ENCODE measurements at places on chromosomes 1 and 21. TPM values are rescaled to one million over a fixed set of nuclear protein-coding genes. Genes with fewer than 3 reads are reported as not detected.
A peak's percentile ranks its signal among the peaks of the same experiment; 100 is the strongest.

DNA sequence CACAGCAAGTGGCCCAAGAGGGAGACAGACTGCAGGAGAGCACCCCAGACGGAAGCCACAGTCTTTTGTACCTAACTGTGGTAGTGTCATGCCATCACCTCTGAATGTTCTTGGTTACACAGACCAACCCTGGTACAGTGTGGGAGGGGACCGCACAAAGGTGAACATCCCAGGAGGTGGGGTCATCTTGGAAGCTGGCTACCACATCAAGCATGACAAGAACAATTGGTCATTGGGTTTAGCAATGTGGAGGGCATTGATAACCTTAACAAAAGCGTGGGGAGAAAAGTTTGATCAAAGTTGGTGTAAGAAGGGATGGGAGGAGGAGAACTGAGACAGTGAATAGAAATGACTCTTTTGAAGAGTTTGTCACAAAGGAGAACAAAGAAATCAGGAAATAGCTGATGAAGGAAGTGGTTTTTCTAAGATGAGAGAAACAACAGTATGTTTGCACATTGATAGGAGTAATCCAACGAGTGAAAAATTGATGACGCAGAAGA is 87.1 kb upstream of the CACNA1E start:
- no peak for DNase-seq

GBP7 gene
- total RNA-seq, result not detected

DNA sequence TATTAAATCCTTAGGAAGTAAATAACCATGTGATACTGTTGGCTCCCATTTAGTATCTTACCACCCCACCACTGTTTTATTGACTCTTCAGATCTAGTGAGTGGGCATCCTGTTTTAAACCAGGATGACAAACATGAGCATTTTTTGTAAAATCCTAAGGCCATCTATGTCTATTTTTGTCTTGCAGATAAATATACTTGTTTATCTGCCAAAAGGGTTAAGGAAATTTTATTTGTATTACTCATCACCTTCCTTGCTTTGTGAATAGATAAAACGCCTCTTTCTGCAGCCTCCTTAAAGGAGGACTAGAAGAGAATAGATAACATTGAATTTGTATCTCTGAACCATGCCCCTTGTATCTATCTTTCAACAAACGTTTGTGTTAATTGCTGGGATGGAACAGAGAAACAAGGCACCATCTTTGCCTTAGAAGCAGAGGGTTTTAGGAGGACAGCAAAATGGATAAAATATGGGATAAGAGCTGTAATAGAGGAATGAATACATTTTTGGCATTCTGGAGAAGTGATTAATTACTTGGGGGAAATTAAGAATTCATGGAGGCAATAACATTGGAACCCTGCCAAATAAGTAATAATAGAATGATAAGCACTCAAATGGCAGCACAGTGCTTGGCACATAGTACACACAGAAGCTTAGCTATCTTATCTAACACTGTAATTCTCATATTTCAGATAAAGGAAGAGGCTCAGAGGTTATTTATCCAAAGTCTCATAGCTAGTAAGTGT is 14.7 kb downstream of the YTHDF2 start:
- peak; percentile 73 for DNase-seq

DNA sequence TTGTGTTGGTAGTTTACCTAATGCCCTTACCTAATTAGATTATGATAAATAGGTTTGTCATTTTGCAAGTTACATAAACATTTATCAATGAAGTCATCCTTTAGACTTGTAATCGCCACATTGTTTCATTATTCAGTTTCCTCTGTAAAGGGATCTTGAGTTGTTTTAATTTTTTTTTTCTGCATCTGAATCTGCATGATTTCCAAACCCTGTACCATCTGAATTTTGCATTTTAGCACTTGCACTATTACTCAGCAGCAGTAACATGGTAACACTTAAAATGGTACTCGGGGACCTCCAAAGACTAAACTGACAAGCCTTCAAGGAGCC is 12.4 kb downstream of the TARDBP start:
- DNase-seq, result no peak

DNA sequence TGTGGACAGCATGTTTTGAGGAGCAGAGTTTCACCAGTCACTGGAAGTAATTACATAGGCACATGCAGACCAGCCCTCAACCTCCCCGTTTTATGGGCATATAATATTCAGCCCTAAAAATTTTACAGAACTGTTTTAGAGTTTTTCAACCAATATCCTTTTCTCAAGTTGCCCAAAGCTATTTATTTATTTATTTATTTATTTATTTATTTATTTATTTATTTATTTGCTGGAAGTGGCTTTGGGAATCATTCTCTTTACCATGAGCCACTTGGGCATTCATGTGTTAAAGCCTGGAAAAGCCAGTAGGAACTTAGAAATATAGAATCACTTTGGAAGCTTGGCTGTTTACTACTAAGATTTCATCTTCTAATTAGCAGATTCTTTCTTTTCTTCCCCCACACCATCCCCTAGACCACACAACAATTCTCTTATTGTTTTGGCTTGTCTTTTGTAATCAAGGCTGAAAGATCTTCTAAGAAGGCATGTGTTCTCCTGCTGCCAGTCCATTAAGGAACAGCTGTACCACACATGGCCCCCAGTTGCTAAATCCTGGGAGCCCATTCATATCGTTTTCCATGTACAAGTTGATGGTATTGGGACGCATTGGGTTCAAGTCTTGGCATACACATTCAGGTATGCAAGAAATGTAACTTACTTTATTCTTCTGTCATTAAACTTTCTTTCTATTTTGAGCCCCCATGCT is 220.0 kb downstream of the PAPPA2 start:
- DNase-seq, result no peak

FCRL3 gene
- not detected for total RNA-seq

- DNase-seq, result no peak
Observed at GRCh38 chr1:30847358-30847972, 61.1 kb downstream of the SDC3 start.

DNA sequence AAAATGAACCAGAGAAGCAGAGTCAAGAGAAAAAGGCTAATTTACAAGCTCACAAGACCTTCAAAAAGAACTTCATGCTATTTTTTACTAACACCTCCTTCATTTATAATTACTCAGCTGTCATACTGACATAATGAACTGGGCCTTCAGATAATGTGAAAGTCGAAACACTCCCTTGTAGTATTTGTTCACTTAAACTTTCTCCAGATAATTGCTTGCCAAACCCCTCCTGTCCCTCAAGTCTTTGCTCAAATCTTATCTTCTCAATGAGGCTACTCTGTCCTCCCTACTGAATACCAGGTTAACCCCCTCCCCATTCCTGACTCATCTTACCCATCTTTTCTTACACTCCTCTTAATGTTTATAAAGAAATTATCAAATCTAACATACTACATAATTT is 11.1 kb upstream of the MAP3K21 start:
- no peak for DNase-seq

- no peak for DNase-seq
Observed at GRCh38 chr1:83318366-83318765, 680.6 kb downstream of the TTLL7 start.

DNA sequence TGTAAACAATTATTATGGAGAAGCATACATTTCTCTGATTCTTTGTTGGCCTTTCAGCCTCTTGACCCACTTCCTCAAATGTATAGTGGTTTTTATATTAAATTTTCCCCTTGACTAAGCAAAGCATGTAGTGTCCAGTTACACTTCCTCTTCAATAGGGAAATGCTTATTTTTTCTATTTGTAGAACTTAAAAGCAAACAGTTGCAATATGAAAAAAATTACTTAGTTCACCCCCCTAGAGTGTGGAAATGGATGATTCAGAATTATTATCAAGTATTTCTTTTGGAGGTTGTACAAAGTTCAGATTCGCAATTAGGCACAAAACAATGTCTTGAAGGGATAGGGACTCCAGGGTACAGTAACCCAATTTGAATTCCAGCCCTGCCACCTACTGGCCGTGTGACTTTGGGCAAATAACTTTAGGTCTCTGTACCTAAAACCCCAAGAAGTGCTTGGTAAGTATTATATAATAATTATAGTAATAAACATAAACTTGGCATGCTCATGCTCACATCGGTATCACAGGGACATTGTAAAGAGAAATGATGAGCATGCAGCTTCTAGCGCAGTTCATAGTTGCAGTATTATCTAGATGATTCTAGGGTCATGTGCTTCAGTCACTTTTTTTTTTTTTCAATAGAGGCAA is 28.6 kb upstream of the IFNGR2 start:
- peak; percentile 85 for DNase-seq

DNA sequence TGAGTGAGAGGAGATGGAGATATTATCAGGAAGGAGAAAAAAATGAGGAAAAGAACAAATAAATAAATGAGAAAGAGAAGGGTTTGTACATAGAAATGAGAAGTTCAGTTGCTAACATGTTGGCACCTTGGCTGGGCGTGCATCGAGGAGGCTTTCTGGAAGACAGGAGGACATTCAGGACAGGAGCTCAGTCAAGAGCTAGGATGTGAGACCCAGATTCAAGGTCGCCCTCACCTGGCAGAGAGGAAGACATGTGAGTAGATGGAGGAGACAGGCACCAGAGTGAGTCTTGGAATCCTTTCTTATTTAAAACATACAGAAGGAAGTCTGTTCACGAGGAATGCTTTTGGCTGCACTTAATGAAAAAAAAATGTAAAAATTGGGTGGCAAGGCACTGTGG is 640.9 kb downstream of the NPHP4 start:
- no peak for DNase-seq

DNA sequence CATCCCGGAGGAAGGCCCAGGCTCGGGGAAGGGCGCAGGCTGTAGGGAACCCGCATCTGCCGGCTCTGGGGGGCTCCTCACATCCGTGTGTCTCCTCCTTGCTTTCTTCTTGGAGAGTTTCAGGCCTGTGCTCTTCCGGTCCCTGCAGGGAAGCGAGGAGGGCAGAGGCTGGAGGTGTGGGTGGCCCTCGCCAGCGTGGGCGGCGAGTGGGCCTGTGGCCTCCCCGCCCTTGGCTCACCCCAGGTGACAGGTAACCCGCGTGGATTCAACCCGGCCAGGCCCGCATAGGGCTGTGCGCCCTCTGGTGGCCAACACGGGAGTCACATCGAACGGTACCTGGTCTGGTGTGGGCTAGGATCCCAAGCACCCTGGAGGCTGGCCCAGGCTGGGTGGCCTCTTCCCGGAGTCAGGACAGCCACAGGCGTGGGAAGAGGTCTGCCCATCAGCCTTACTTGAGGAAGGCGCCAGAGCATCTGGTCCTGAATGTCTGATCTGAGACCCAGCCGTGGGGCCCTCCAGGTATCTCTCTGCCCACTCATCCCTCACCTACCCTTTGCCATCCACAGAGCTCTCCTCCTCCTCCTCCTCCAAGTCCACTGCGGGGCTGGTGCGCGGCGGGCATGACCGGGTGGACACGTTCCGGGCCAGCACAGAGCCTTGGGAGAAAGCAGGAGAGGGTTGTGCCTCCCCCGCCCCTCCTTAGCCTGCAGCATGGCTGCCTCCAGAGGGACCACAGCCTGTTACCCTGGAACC is 9.6 kb upstream of the TNFRSF25 start:
- peak; percentile 25 for DNase-seq

- DNase-seq, result no peak
Observed at GRCh38 chr1:84165601-84166000, 21.5 kb downstream of the PRKACB start.

- no peak for DNase-seq
Observed at GRCh38 chr1:94144836-94145235, 23.9 kb upstream of the ABCA4 start.

DNA sequence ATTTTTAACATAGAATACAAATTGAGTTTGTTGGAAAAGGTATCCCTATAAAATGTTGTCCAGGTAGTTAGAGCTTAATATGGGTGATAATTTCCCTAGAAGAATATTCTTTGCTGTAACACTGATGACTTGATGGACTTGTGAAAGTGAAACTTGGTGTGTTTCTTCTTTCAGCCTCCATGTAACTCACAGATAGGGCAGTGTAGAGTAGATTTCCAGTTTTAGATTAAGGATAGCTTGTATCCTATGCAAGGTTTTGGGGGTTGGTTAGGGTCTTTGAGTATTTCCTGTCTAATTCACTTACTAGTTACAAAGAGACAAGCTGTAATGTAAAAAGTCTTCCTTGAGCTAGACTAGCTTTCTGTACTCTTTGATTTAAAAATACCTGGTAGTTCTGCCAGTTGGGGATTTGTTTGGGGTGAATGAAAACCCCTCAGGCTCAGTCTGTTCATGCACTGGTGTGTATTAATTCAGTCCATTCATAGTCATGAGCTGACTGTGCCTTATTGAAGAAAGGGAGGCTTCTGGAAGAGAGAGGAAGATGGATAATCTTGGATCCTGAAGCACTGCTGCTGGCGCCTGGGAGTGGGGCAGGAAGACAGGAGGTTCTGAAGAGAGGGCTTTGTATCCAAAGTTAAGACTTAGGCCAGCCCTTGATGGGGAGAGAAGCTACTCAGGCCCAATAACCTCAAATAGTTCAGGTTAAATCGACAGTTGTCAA is 83.6 kb downstream of the CAMTA1 start:
- DNase-seq, result no peak

GRCh38 chr21:28704746-28705145 is 287.9 kb downstream of the LTN1 start:
- peak; percentile 68 for DNase-seq

KLHDC7A gene
- total RNA-seq, result not detected

DNA sequence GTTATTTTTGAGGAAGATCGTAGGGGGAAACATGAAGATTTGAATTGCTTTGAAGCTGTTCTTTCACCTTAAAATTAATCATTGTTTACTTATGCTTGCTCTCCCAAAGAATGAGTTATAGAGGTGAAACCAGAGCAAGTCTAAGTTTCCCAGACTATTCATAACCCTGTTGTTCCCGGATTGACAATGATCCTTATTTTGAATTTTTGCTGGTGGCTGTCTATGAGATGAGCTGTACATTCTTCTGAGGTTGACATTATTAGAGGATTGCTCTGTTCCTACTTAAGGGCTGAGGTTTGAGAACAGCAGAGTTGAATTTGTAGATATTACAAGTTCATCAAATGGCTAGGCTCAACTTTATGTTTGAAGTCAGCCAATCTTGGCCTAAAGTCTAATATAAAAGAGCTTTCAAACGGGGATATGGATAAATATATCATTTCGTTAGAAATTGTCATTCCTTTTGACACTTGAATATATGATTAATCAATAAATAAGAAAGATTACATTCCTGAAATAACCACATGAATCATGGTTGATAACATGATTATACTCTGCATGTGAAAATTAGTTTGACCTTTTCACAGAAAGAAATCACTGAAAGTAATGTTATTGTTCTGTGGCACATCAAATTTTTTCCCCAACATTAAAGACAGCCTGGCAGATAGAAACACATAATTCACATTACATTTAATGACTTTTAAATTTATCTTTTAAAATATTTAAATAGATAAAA is 19.1 kb upstream of the PDE4B start:
- no peak for DNase-seq

LCE6A gene
- not detected for total RNA-seq

SELENON gene
- 35.0 TPM for total RNA-seq

UBL4B gene
- not detected for total RNA-seq

Measured in fibroblast of the aortic adventitia (primary cell).